Naive thymus-derived CD8-positive, alpha-beta T cell (primary cell): ENCODE measurements at places on chromosomes 1 and 21. TPM values are rescaled to one million over a fixed set of nuclear protein-coding genes. Genes with fewer than 3 reads are reported as not detected.

Gene EFCAB7
- polyA plus RNA-seq: 5.9 TPM

Gene KRTAP12-2
- not detected for polyA plus RNA-seq

Gene KRTAP13-2
- polyA plus RNA-seq: not detected

Gene INTS11
- 59.9 TPM for polyA plus RNA-seq

Gene TSTD1
- polyA plus RNA-seq: 508 TPM

Gene MFSD2A
- polyA plus RNA-seq: not detected

Gene POGK
- 23.0 TPM for polyA plus RNA-seq

Gene SHE
- polyA plus RNA-seq: not detected

Gene CFAP57
- 0.04 TPM for polyA plus RNA-seq

Gene MATN1
- 0.07 TPM for polyA plus RNA-seq

Gene LYPD8
- polyA plus RNA-seq: not detected

- no peak for DNase-seq
Observed at GRCh38 chr1:116506132-116507004, 64.5 kb downstream of the CD58 start.

GRCh38 chr1:46804926-46805325 lies 6.1 kb downstream of the CYP4B1 start:
- DNase-seq: no peak

GRCh38 chr1:143652744-143653428 lies 318.9 kb downstream of the FAM72C start:
- DNase-seq: no peak

GRCh38 chr1:224317383-224318045 lies 12.5 kb downstream of the NVL start:
- DNase-seq: no peak

DNA sequence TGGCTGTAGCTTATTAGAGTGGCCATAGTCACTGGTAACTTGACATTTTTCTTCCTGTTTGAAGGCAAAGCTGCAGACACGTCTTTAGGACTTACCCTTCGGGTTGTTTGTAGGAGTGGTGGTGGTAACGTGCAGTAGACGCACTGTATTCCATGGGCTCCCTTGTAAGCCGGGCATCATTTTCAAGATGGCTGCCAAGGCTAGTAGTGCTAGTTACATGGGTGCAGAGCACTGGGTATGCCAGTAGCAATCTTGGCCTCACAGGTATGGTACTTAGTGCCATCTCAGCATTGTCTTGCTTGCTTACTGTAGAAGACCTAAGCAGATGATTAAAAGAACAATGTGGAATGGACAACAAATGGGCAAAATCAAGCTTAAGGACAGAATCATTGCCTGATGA lies 1.9 kb downstream of the YBX1 start:
- no peak for DNase-seq

DNA sequence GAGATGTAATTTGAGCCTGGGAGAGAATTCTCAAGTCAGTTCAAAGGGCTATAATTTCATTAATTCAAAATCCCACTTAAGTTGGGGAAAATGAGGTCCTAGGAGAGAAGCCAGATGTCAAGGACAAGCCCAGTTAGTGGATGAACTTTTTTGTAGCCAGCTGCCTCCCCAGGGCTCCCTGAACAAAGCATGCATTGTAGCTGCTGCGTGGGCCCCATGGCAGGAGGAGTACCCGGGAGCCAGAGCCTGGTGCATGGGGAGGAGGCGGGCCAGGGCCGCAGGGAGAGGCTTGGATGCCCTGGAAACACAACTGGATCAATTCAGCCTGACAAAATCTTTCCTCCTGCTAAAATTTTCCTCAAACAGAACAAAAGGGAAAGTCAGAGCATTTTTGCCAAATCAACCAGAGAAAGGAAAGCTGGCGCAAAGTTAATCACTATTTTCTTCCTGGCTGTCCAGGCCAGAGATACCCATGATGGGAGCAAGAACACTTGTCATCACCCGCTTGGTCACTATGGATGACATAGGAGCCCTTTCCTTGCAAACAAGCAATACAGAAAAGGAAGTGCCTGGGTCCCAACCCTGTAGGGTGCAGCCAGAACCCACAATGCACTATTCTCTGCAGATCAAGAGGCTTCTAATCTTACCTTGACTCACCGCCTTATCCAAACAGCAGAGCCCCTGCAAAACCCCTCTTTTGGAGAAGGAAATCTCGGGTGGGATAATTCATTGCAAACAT lies 248.1 kb upstream of the RAB4A start:
- no peak for DNase-seq

DNA sequence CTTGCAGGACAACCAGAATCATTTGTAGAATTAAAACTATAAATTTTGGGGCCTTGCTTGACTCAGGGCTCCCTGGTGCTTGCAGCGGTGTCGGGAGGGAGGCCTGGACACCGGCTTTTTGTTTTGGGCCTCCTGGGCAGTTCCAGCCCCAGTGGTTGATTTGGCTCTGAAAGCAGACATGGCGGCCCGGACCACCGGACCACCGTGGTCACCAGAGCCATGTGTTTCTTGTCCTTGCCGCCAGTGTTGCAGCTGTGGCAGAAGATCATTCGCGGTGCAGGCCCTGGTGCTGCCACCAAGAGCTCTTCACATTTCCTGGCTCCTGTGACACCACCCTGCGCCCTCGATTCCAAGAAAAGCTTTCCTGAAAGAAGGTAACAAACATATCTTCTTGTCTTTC lies 484.8 kb downstream of the BRINP3 start:
- DNase-seq: no peak

DNA sequence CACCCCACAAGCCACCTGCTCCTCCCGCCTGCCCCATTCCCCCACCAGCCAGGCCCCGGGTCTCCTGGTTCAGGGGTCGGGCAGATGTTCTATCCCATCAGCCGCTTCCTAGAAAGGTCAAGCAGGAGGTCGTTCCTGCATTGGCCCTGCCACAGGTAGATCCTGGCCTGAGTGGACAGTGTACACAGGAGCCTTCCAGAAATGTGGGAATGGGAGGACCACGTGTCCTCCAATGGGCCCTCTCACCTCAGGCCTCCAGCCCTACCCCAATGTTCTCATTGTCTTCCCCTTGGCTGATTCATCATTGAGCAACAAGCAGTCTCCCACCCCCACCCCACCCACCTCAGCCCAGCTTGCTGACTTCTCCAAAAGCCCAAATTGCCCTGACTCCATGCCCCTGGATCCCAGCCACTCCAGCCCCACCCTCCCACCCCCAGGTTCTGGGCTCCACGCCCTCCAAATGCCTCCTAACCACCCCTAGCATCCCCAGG lies 2.1 kb downstream of the S100A16 start:
- no peak for DNase-seq

DNA sequence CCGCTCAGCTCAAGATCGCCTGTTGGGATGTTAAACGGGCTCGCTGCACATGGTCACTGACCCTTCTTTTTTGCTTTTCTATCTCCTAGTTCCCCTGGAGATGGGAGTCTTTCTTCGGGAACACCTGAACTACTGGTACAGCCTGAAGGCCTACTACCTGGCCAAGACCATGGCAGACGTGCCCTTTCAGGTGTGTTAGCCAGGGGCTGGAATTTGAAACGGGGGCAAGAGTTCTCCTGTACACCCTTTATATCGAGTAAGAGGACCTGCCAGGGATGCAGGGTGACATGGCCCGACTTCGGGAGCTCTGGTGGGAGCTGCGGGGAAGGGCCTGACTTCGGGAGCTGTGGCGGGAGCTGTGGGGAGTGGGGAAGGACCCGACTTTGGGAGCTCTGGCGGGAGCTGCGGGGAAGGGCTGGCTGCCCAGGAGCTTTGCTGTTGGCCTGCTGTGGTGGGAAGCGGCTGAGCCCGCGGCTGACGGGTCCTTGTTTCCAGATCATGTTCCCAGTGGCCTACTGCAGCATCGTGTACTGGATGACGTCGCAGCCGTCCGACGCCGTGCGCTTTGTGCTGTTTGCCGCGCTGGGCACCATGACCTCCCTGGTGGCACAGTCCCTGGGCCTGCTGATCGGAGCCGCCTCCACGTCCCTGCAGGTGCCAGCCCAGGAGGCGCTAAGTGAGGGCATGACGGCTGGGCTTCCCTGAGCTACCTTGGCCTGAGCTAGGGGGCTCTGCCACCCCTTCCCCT lies 24.0 kb downstream of the TFF3 start:
- no peak for DNase-seq

DNA sequence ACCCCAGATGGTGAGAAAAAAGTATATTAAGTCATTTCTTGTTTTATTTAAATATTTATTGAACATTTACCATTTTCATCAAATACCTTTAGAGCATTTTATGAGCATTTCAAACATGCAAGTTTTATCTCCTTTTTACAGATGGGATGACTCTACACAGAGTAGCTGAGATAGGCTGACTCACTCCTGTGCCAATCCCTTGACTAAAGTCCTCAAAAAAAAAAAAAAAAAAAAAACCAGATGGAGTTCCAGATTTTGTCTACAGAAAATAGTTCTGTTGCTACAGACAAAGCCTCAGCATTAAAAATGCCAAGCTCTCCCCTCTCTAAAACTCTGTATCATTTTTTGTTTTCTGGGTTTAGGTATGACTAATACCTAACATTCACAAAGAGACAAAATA lies 303.0 kb upstream of the PLD5 start:
- no peak for DNase-seq

DNA sequence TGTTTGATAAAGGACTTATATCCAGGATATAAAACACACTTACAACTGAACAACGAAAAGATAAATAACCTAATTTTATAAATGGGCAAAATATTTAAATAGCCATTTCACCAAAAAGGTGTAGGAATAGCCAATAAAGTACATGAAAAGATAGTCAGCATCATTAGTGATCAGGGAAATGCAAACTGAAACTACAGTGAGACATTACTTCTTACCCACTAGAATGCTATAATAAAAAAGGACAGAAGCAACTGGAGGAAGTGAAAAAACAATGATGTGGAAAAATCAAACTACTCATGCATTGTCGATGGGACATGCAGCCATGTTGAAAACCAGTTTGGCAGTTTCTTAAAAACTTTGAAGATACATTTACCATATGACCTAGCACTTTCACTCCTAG lies 43.4 kb upstream of the HSD3B1 start:
- no peak for DNase-seq

DNA sequence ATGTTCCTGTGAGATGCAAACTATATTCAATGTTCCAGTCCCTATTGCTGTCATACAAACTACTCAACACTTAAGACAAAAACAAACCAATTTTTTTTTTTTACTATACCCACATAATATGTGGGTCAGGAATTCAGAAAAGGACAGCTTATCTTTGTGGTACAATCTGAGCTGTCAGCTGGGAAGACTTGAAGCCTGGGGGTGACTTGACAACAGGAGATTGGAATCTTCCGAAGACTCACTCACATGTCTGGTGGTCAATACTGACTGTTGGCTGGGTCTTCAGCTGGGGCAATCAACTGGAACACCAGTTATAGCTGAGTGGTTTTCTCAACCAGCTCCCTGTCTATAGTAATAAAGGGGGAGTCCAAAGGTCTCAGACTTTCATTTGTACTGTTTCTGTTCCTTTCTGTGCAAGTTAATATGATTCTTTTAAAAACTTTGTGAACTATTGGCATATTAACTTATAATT lies 81.7 kb upstream of the ATP1B1 start:
- DNase-seq: no peak

DNA sequence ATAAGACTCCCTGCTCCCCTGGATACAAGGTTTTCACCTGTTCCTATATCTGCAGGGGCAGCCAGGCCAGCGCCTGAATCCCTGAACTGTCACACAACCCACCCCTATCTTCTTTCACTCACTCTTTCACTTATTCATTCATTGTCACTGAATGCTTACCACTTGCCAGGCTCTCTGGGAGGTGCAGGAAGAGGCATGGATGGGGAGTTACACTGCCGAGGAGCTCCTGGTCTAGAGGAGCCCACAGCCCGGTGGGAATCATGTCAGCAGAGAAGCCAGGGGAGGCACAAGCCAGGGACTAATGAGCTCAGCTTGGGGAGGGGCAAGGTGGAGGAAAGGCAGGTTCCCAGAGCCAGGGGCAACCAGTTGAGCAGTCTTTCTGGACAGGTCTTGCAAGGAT lies 155.8 kb downstream of the TRABD2B start:
- no peak for DNase-seq

GRCh38 chr1:235588916-235589515 lies 60.6 kb downstream of the GNG4 start:
- no peak for DNase-seq

GRCh38 chr1:39381839-39382238 lies 109.6 kb upstream of the BMP8A start:
- DNase-seq: no peak

GRCh38 chr1:203776636-203777035 lies 11.7 kb downstream of the LAX1 start:
- no peak for DNase-seq

DNA sequence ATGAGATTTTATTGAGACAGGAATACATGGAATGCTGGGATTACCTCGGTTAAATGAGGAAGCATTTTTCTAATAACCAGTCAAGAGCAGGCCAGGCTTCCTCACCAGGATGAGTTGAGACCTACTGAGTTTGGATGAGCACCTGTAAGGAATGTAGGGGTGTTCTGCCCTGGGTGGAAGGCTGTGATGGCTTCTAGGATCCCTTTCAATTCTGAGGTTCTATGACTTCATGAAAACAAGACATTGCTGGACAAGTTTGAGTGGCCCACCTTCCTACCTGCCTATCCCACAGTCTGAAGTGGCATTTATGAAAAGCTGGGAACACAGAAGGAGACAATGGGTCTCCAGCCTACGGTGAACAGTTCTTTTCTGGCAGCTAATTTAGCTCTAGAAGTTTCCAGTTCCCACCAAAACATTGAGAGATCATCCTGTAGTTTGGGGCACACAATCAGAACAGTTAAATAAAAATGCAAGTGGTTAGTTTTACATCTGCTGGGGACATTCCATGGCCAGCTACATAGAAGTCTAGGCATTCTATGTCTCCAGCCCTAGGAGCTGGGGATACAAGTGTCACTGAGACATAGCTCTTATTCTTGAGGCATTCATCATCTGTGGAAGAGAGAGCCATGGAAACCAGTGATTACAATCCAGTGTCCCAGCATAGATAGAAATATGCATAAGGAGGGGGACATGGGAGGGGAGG lies 51.3 kb upstream of the TSPAN2 start:
- DNase-seq: no peak

GRCh38 chr1:5108740-5109139 lies 454.3 kb downstream of the AJAP1 start:
- DNase-seq: no peak

- no peak for DNase-seq
Observed at GRCh38 chr1:227785805-227786671, 29.4 kb upstream of the PRSS38 start.

GRCh38 chr1:169595764-169596711 lies 9.8 kb upstream of the F5 start:
- DNase-seq: no peak

GRCh38 chr1:168430321-168430720 lies 113.5 kb downstream of the XCL2 start:
- no peak for DNase-seq

- no peak for DNase-seq
Observed at GRCh38 chr1:43473463-43473862, 19.7 kb upstream of the HYI start.

- DNase-seq: no peak
Observed at GRCh38 chr1:8256321-8256720, 61.6 kb upstream of the SLC45A1 start.

DNA sequence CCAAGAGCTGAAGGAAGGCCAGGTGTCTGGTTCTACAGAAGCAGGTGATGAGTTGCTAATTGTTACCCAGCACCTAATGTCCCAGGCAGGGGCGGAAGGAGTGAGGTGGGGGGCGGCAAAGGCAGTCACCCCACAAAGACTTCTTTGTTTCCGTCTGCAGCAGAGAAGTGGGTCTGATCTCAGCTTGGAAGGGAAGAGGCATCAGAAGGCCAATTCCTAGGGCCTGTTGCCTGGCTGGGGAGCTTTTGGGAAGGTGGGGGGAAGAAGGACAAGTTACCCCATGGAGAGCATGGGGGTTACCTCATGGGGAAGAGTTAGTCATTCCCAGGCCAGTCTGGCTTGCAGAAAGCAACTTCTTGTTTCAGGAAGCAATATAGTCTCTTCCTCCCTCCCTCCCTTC lies 10.9 kb downstream of the IGSF21 start:
- DNase-seq: no peak

GRCh38 chr1:2053217-2053616 lies 3.0 kb downstream of the PRKCZ start:
- no peak for DNase-seq
